RPMI7951 (cell line): ENCODE measurements at places on chromosomes 11 and 22. TPM values are rescaled to one million over a fixed set of nuclear protein-coding genes. Genes with fewer than 3 reads are reported as not detected.

The APLNR gene
- not detected in 2 replicates for total RNA-seq

The CD82 gene
- total RNA-seq, result 83.6 and 92.1 TPM in 2 replicates

The OR51E2 gene
- total RNA-seq, result not detected in 2 replicates

The C11orf42 gene
- total RNA-seq, result not detected in 2 replicates

The ZP1 gene
- 3.7 and 4.6 TPM in 2 replicates for total RNA-seq

The FGF19 gene
- not detected in 2 replicates for total RNA-seq

The H19 gene
- 0.72 and 1.9 TPM in 2 replicates for total RNA-seq

The CDON gene
- total RNA-seq, result 14.8 and 17.8 TPM in 2 replicates

The HTR3A gene
- not detected in 2 replicates for total RNA-seq

The KRTAP5-9 gene
- total RNA-seq, result not detected in 2 replicates

The PRRG4 gene
- 0.24 and 0.49 TPM in 2 replicates for total RNA-seq

The SLC22A12 gene
- total RNA-seq, result not detected in 2 replicates

The TECTA gene
- total RNA-seq, result 0.12 TPM in 1 of 2 replicates, not detected in the other

GRCh38 chr11:60858731-60859464 is 3.1 kb upstream of the PTGDR2 start:
- no peak for DNase-seq

DNA sequence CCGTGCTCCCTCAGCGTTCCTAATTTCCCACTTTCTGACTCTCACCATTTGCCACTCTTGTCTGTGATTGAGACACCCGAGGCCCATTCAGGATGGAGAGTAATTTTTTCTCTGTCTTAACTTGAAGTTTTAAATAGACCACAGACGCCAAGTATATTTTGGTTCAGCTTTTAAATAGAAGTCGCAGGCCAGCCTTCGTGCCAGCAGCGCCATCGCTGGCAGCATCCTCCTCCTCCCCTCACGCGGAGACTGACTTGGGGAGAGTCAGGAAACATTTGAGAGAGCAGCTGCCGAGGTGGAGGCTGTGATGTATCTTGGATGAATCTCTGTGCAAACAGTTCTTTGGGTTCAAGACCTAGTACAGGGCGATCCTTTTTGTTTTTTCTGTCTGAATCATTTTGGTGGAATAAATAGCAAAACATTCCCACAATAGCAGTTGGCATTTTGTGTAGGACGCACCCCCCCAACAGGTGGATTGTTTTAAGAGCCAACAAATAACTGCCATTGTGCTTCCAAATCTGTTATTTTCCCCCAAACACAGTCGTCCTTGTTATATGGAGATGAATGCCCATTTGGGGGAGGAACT is 889 bp upstream of the DMC1 start:
- peak; percentile 30 for DNase-seq

DNA sequence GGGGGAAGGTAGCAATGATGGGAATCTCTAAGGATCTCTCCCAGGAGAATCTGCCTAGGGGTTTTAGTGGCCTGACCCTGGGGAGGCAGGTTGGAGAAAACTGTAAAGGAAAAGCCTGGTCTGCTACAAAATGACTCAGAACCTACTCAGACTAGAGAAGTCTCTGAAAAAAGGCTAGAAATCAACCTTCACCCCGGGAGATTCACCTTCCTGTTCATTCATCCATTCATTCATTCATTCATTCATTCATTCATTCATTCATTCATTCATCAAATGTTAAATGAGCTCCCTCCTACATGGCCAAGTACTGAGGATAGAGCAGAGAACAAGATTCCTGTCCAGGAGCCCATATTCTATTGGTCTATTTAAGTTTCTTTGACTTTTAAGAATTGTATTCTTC is 8.9 kb upstream of the ANKK1 start:
- DNase-seq, result peak; percentile 32

DNA sequence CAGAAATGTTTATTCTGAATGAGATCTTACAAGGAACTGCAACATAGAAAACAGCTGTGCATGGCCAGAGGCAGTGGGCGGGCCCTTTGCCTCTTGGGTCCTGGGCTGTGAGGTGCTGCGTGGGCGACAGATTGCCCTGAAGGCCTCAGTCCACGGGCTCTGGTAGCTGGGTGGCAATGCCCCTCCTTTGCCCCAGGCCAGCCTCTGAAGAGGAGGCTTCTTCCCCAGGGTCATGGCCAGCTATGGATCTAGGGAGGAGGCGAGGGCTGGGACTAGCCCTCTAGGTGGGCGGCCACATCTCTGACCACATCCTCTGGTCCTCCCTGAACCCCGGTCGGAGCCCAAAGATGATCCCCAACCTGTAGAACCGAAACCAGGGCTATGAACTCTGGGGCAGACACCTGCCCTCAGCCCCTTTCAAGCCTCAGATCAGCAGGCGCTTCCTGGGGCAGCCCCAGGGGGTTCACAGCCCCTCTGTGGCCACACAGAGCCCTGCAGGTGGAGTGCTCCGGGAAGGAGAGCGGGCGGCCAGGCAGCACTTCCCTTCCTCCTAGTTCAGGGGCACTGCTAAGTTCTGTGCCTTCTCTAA is 6.6 kb upstream of the CDC42BPG start:
- peak; percentile 76 for DNase-seq

GRCh38 chr11:112805658-112806057 is 155.6 kb upstream of the NCAM1 start:
- no peak for DNase-seq

DNA sequence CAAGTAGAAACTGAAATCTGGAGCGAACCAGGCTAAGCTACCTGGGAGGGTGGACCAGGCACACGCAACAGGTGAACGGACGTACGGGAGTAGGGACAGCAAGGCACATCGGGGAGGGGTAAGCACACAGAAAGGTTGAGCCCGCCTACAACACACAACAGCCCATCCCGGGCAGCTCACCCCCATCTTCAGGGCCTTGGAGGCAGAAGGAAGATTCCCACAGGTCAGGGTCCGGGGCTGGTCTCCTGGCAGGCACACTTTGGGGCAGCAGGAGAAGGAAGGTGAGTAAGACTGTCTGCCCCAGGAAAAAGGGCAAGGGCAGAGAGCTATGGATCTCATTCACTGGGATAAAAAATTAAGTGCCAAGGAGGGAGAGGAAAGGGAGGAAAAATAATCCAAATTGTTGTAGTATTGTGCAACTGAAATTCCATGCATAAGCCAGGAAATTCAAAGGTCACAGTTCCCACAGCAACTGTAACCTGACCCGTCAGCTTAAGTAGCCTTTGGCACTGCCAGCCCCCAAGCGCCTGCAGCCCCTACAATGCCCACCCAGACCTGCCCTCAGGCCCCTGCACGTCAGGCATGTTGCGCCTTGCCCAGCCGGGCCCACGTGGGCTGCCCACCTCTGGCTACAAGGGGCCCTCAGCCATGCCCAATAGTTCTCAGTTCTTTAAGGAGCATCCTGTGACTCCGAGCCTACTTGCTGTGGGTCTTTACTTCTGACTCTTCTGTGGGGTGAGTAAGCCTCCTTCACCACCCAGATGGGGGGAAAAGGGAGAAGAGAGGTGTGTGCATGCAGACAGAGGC is 51.8 kb downstream of the MICAL3 start:
- DNase-seq, result peak; percentile 81

DNA sequence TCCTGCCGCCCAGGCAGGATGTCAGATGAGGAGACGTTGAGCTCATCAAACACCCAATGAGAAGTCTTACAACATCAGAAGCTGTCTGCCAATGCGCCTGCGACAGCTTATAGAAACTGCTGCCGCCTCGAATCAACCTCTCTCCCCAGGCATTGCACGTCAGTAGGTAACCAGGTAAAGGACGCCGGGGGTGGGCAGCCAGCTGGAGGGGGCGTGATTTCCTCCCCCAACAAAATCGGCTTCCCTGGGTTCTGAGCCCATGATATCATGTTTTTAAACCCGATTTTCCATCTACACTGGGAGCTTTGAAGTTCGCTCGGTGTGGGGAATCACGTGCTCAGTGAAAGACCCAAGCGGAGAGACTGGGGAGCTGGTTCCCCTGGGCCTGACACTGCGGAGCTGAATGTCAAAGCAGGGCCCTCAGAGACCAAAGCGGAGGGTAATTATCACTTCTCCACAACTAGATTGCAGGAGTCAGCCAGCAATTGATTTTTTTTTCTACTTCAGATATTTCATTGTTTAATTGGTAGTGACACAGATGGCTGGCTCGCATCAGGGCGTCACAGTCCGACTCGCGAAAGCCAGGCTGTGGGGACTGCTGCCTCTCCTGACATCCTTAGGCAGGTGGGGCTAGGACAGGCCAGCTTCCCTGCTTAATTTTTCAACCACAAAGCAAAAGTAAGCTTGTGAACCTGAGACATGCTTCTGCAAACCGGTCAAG is 15.4 kb downstream of the FAM83F start:
- DNase-seq, result no peak

GRCh38 chr11:90911192-90911591 is 688.3 kb upstream of the CHORDC1 start:
- DNase-seq, result no peak

- no peak for DNase-seq
Measured at GRCh38 chr11:104095791-104096190, 59.4 kb downstream of the DDI1 start.

GRCh38 chr11:104918113-104918824 is 20.0 kb upstream of the CASP12 start:
- peak; percentile 7 for DNase-seq

DNA sequence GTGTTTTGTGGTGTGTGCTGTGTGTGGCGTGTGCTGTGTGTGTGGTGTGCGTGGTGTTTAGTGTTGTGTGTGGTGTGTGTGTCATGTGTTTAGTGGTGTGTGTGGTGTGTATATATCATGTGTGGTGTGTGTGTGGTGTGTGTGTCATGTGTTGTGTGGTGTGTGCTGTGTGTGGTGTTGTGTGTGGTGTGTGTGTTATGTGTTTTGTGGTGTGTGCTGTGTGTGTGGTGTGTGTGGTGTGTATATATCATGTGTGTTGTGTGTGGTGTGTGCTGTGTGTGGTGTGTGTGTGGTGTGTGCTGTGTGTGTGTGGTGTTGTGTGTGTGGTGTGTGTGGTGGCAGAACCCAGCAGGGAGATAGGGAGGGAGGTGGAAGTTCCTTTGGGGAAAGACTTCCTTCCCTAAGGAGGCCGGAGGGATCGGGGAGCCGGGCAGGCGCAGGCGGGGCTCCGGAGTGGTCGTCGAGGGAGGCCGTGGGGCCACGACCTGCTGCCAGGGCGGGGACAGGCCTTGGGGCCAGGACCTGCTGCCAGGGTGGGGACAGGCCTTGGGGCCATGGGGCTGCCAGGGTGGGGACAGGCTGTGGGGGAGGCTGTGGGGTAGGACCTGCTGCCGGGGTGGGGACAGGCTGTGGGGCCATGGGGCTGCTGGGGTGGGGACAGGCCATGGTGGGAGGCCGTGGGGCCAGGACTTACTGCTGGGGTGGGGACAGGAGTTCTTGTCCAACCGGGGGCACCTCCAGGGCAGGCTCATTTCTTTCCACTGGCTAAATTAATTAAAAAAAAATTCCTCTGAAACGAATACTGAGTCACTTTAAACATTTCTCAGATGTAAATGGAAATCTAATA is 15.2 kb downstream of the PIM3 start:
- DNase-seq, result peak; percentile 39

DNA sequence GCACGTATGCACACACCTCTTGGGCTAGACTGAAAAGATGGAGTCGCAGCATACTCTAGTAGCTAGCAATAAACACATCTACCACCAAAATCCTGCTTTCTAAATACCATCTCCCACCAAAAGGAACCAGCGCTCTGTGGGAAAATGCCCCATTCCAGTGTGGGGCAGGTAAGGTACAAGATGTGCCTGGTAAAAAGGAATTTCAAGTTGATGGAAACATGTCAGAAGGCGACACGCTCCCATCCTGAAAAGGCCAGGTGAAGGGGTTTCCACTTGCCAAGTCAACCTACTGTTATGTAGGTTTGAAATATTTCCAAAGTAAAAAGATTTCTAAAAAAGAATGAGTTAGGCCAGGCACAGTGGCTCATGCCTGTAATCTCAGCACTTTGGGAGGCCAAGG is 8.8 kb downstream of the DGCR2 start:
- DNase-seq, result no peak

DNA sequence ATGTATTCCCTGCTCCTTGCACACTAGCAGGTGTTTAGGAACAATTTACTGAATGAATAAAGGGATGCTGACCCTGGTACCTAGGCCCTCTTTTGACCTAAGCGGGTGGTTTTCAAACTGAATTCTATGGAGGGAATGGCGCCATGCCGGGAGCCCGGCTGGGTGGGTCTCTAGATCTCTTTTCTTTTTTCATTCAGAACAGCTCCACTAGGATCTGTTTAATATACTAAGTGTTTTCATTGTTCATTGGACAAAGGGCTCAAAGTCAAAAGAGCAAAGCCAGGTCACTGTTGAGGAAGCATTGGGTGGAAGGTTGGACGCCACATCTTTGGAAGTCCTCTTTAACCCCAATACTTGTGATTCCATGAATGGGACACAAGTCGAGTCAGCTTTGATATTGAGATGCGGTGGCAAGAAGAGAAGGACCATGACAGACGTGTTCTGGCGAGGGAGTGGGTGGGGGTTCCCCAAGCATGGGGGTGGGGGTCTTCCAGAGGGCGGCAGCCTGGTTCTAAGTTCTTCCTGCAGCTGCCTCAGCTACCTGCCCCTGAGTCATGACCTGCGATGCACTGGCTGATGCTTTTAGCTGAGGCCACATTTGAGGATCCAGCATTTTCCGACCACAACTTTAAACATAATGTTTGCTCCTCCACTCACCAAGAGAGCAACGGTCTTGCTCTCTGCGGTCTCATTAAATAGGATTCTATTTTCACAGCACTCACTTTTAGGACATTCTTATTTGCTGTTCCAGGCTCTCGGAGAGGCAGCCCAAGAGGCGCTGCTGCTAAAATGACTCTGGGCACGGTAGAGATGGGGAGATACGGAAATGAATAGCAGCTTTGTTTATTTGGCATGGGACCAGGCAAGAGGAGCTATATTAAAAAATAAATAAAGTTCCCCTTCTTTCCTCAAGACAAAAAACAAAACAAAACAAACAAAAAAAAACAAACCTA is 100.6 kb downstream of the FBXO7 start:
- DNase-seq, result peak; percentile 73

DNA sequence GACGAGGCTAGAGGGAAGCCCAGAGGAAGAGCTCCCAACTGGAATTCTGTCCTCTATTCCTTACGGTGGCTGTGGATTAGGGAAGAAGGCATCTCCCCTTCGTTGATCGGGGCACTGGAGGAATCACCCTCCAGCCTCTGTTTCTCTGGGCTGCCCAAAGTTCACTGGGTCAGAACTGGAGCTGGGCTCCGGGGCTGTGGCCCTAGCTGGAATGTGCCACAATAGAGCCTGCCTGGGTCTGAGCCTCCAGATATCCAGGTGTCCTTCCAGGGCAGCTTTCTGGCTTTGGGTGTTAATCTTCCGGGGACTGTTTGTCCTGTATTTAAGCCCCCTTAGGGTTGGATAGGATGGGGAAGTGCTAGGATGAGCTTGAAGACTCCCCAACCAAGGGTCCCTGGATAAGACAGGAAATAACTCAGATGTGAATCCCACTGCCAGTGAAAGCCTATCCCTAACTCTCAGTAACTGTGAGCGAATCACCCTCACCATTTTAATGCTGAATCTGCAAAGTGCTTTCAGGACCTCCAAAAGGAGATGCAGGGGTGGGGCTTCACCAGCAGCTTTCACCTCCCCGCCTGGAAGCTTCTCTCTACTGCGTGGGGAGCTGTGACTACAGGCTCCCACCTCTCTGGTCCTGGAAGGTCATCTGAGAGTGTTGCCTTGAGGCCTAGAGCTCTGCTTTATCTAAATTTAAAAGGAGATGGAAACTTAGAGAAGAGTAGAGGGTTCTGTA is 9.5 kb downstream of the YPEL4 start:
- DNase-seq, result no peak

GRCh38 chr11:103604310-103604709 is 432.1 kb upstream of the DDI1 start:
- DNase-seq, result no peak

- DNase-seq, result no peak
Measured at GRCh38 chr11:30351061-30351460, 28.2 kb downstream of the ARL14EP start.
